ENCODE measurements at places on chromosomes 1 and 21.

DNA sequence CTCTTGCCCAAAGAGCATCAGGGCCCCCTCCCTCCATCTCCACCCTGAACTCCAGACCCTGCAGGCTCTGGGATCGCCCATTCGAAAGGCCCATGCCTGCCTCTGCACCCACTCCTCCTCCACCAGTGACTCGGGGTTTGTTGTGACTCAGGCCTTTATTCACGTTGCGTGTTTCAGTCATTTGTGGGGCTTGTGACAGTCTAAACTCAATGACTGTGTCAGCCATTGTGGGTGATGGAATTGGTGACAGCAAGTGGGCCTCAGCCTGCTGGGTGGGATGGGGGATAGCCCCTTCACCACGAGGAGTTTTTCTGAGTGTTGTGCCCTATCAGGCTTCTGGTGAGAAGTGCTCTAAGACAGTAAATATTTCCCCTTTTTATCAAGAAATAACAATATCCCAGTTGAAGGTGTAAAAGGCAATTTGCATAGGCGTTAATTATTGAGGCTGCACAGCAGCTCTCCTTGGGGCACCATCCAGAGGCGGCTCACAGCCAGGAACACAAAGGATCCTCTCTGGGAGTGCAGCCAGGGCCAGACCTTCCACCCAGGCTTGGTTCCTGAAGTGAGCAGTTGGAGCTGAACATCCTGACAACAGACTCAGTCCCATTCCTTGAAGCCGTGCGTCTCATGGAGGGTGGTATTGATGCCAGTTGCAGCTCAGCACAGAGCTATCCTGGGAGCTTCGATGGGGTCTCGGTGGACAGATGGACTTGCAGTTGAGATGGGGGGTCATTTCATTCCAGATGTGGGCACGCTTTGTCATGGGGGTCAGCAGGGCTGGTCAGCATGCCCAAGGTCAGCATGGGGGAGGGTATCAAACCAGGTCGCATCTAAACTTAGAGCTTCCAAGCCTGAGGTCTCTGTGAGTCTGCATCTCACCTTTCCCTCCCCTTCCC lies 135.6 kb upstream of the CACNA1E start:
- no peak for DNase-seq

- peak; percentile 55 for DNase-seq
Observed at GRCh38 chr1:155206891-155207805, 549 bp downstream of the THBS3 start.

- no peak for DNase-seq
Observed at GRCh38 chr1:112788561-112788960, 73.4 kb upstream of the PPM1J start.

GRCh38 chr1:40762144-40762923 lies 21.3 kb upstream of the KCNQ4 start:
- DNase-seq: no peak
